ENCODE measurements at places on chromosomes 2 and 18. TPM values are rescaled to one million over a fixed set of nuclear protein-coding genes. Genes with fewer than 3 reads are reported as not detected.

- DNase-seq = no peak
Measured at GRCh38 chr2:1482981-1483380, 69.7 kb downstream of the TPO start.

- no peak for DNase-seq
Measured at GRCh38 chr2:137748533-137748932, 215.7 kb upstream of the HNMT start.

DNA sequence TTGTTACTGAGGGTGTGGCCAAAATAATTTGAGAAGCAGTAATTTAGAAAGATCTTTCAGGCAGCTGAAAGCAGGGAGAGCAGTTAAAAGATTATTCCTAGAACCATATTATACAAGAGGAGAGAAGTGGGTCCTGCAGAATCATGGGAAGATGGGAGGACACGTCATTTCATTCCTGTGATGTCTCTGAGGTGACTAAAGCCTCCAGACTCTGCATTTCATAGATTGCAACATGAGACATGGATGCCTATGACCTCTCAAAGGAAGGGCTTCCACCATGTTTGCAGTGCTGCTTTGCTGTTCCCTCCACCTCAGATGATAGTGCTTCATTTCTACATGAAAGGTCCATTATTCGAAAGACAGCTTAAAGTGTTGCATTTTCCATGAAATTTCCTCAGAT lies 788.4 kb downstream of the TSN start:
- no peak for DNase-seq

DNA sequence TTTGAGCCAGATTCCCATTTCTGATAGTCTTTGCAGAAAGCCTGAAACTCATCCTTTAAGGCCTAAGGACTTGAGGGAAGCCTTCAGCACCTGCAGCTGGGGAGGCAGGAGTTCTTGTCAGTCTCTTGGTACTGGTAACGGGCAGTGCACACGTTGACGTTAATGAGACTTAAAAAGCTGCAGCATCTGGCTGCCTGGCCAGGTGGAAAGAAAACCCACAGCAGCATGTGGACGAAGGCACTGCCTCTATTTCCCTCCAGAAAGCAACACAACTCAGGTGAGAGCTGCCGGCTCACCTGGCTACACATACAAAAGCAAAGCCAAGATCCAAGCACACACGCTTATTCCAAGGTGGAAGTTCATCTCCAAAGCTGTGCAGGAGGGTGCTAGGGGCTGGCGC lies 178.8 kb downstream of the ANAPC1 start:
- no peak for DNase-seq

DNA sequence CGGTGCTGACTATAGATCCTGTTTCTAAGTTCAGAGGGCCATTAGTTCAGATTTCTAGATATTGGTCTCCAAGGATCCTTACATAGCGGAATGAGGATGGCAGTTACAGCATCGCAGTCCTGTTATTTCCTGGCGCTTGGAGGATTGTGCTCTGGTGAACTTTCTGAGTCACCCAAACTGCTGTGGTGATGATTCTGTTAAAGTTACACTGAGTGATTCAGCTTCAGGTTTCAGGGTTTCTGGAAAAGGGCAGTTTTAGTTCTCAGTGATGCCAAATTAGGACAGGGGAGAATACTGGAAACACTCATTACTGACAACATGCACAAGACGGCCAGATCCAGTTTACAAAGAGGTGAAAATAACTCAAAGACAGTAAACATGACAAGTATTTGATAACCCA lies 52.1 kb upstream of the ANKRD62 start:
- no peak for DNase-seq

GRCh38 chr2:80530442-80531064 lies 226.0 kb upstream of the LRRTM1 start:
- DNase-seq = no peak

- DNase-seq = no peak
Measured at GRCh38 chr18:45012286-45012685, 331.6 kb downstream of the SETBP1 start.

GRCh38 chr2:23912054-23912453 lies 14.9 kb downstream of the ATAD2B start:
- no peak for DNase-seq

DNA sequence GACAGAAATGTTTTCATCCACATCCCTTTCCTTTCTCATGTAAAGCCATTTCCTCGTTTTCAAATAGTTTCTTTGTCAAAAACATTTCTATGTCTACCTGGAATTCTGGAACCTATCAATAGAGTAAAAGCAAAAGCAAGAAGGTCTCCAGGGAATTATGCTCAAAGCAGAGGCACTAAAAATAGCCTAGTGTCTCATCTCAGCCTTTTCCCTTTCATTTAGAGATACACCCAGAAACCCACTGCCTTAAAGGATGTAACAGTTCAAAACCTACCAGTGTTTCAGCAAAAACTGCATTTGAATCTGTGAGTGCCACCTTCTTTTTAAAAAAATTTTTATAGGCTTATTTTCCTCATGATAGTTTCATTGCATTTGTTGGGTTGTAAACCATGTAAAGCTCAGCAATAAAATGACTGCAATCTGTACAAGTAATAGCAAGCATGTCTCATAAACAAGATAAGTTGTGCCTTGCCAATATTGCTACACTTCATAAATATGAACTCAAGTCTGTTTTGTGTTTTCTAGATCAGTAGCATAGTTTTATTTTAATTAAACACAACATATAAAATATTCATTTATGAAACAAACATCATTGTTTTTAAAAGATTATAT lies 927.3 kb upstream of the ACVR2A start:
- DNase-seq = no peak

DNA sequence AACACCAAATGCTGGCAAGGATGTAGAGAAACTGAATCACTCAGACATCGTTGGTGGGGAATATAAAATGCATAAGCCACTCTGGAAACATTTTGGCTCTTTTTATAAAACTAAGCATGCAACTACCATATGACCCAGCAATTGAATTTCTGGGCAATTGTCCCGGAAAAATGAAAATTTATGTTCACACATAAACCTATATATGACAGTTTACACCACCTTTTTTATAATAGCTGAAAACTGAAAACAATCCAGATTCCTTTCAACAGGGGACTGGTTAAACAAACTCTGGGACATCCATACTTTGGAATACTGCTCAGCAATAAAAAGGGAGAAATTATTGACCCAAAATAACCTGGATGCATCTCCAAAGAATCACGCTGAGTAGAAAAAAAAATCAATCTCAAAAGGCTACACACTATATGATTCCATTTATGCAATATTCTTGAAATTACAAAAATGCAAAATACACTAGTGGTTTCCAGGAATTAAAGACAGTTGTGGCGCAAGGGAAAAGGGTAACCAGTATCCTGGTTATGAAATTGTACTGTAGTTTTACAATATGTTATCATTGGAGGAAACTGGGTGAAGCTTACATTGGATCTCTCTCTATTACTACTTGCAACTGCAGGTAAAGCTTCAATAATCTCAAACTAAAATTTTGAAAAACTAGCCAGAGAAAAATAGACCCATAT lies 130.2 kb upstream of the PID1 start:
- no peak for DNase-seq

GRCh38 chr18:34122724-34123334 lies 101.9 kb downstream of the NOL4 start:
- DNase-seq = peak; percentile 9

DNA sequence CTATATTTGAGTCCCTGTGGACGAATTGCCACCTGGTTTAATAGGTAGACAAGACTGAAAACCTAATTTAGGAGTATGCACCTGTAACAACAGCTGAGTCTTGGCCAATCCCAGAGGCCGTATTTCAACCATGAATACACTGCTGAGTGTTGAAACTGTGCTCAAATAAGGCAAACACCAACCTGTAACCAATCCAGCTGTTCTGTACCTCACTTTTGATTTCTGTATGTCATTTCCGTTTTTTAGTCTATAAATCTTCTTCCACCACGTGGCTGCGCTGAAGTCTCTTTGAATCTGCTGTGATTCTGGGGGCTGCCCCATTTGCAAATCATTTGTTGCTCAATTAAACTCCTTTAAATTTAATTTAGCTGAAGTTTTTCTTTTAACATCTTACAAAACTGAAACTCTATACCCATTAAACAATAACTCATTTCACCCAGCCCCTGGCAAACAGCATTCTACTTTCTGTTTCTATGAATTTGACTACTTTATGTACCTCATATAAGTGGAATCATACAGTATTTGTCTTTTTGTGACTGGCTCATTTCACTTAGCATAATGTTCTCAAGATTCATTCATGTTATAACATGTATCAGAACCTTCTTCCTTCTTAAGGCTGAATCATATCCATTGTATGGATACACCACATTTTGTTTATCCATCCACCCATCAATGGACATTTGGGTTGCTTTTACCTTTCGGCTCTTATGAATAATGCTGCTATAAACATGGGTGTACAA lies 7.5 kb upstream of the YPEL5 start:
- DNase-seq = no peak

Gene CFAP65
- 0.82 TPM for total RNA-seq

Gene MEIS1
- total RNA-seq = 39.5 TPM

Gene ANKRD29
- total RNA-seq = 2.4 TPM

Gene RIT2
- 29.3 TPM for total RNA-seq

Gene SEPTIN2
- 207 TPM for total RNA-seq

Gene GLI2
- 0.41 TPM for total RNA-seq

Gene LTBP1
- total RNA-seq = 22.8 TPM

Gene ARHGAP25
- total RNA-seq = 1.2 TPM
